ENCODE measurements at places on chromosomes 7 and 10.

DNA sequence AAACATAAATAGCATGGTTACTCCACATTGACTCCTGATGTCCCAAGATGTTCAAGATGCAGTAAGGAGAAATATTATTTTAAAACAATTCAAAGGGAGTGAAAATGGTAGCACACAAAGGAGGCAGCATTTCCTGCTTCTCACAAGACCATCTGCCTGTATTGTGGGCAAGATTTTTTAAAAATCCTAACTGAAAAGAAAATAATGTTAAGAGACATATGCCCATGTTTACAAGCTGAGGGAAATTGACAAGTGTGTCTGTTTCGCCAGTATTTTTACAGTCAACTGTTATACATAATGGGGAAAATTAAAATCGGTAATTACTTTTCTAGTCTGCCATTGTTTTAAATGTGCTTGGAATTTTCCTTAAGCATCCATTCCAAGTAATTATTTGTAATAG is 646.2 kb upstream of the C7orf33 start:
- DNase-seq = no peak

DNA sequence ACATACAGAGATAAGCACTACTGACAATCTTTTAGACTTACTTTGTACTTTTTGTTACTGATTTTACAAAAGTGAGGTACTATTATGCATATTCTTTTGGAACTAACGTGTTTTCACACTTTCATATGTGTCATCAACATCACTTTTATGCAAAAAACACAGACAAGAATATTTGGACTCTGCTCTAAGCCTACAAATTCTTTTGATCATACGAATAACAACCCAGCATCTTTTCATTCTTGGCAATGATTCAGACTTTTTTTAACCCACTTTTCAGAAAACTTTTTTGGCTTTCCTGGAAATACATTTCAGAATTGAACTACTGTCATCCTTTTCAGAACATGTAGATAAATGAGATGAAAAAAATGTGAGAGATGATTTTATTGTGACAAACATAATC is 30.2 kb downstream of the USP6NL start:
- no peak for DNase-seq

GRCh38 chr10:71048971-71049615 is 160.7 kb upstream of the PCBD1 start:
- no peak for DNase-seq

DNA sequence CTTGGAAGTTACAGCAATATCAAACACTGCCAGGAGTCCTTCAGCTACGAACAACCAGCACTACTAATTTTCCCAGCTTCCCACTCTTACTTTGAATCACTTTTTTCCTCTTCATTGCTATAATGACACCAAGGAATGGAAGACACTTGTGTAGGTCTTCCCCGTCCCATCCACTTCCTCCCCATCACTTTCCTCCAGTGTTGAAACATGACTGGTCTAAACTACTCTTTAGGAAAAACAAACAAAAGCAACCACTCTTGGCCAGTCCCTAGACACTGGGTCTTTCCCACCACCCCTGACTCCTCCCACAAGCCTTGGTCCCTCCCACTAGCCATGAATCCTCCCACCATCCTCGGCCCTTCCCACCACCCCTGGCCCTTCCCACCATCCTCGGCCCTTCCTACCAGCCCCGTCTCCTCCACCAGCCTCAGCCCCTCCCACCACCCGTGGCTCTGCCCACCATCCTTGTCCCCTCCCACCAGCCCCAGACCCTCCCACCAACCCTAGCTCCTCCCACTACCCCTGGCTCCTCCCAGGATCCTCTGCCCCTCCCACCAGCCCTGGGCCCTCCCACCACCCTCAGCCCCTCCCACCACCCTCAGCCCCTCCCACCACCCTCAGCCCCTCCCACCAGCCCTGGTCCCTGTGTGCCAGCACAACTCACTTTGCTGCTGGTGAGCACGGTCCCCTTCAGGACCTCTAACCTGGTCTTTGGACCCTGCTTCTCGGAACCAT is 68.5 kb downstream of the CXCL12 start:
- no peak for DNase-seq

DNA sequence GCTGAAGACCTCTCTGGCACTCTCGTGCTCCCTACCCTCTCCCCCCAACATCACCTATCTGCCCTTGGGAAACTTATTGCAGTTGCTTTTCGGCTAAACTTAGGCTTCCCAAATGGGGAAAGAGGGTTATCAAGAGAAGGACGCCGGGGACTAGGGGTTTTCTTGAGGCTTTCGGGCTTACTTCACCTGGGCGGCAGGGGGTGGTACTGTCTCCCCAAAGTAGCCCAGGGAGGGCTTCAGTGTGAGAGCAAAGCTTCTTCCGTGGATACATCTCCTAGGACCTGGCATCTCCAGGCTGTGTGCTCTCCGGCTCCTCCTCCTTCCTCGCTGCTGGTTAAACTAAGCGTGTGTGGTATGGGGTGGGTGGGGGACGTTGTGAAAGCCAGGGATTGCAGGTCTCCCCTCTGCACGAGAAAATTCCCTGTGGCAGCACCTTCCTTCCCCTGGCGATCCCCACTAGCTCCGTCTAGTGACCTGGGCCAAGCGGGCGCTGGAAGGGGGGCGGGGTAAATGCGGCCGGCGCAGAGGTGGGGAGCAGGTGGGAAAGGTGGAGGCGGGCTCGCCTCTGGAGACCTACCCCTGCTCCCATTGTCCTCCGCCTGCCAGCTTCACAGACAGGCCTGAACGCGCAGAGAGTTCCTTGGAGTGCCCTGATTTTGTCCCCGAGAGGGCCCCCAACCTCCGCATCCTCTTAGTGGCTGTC is 1.1 kb downstream of the PLXDC2 start:
- no peak for DNase-seq

GRCh38 chr7:19537942-19538401 is 170.9 kb downstream of the POLR1F start:
- no peak for DNase-seq

DNA sequence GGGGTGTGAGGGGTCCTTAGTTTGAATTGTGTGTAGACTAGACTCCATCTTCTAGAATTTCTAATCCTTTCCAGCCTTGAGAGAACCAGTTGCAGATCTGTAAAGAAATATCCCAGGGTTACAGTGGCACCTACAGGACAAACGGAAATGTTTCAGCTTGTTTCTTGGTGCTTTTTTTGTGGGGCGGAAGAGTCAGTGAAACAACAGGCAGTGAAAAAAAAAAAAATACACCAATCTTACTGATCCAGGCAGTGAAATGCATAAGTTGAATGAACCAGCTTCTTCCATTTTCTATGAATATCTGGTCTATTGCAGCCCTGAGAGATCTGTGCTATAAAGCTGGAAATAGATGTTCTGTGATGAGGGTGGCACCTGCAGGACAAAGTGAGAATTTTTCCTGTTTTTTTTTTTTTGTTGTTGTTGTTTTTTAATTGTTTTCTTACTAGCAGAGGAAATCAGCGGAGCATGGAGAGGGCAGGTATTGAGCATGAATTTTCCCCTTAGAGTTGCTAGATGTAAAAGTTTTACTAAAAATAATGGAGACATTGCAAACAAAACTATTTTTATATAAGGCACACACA is 81.9 kb upstream of the DYNC1I1 start:
- DNase-seq = no peak

DNA sequence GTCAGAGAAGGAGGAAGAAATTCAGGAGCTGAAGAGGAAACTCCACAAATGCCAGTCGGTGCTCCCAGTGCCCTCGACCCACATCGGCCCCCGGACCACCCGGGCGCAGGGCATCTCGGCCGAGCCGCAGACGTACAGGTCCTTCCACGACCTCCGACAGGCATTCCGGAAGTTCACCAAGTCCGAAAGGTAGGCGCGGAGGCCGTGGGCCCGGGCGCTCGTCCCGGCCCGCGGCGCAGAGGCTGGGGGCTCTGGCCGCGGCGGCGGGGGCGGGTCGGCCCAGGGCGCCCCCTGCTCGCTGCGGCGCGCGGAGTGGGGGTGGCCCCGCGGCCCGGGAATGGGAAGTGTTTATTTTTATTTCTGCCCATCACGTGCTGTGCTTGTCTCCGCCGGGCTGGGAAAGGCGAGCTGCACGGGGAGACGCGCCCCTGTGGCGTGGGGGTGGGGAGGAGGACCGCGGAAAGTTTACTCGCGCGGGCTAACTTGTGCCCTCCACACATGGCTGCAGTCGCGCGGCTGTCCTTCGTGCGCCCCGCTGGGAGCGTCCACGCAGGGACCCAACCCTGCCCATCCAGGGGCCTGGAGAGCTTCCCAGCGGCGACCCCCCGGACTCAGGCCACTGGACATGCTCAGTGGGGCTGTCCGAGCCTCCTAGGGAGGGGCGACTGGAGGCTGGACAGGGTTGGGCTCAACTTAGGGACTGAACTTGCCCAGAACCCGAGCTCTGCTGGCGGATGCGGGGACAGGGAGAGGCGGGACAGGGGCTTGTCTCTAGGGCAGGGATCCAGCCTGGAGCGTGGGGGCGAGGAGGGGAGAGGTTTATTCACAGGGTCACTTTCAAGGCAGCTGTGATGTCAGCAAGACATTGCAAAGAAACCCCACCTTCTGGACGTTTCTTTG is 82.6 kb upstream of the PRKG1 start:
- DNase-seq = no peak

- DNase-seq = no peak
Measured at GRCh38 chr7:2640846-2641316, 9.1 kb downstream of the TTYH3 start.

DNA sequence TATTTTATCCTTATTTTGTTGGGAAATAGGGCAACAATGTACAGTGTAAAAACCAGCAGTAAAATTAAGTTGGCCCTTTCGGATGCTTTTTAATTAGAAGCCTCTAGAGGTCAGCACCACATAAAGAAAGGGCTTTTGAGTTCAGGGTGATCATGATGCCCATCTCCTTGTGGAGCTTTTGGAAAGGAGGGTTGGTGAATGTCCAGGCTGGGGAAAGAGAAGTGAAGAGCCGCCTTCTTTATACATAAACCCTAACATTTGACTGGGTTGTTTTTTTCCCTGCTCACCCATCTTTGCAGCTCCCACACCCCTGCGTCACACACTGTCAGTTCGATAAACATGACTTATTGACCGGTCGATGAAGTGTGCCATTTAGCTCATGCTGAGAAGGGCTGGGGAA is 29.8 kb downstream of the MTURN start:
- no peak for DNase-seq

- DNase-seq = peak; percentile 7
Measured at GRCh38 chr7:112495810-112496462, 15.1 kb downstream of the LSMEM1 start.

GRCh38 chr10:57664815-57665214 is 602.9 kb downstream of the IPMK start:
- no peak for DNase-seq

GRCh38 chr10:35927341-35927740 is 285.2 kb upstream of the FZD8 start:
- DNase-seq = no peak

DNA sequence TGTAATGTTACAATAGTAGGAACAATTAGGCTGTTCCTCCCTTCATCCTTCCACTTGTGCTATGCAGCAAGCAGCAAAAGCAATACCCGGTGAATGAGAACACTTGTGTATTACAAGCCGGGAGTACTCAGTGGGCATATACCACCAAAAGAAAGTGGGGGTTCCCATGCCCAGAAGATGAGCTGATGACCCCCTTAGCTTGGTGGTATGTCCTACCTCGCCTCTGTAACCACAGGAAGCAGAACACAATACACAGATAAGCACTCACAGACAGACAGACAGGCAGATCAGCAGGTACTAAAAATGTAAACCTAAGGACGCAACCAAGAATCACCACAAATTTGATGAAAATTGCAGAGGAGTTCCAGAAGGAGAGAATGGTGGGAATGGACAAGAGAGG is 15.5 kb upstream of the KIF20B start:
- no peak for DNase-seq
